ENCODE measurements at places on chromosomes 16 and 17. TPM values are rescaled to one million over a fixed set of nuclear protein-coding genes. Genes with fewer than 3 reads are reported as not detected.

Gene SARM1
- 10.8 TPM for polyA plus RNA-seq

Gene ELMO3
- polyA plus RNA-seq: 0.67 TPM

Gene TBC1D3D
- polyA plus RNA-seq: not detected

Gene ABCC12
- polyA plus RNA-seq: not detected

Gene MYLK3
- polyA plus RNA-seq: 0.43 TPM

Gene ZSWIM7
- 26.6 TPM for polyA plus RNA-seq

Gene CLEC18A
- polyA plus RNA-seq: 0.04 TPM

Gene CCL1
- polyA plus RNA-seq: 0.40 TPM

Gene TP53TG3B
- polyA plus RNA-seq: not detected

Gene BRICD5
- polyA plus RNA-seq: 1.1 TPM

Gene KCTD5
- polyA plus RNA-seq: 43.4 TPM

Gene DDX19B
- 59.4 TPM for polyA plus RNA-seq

Gene RAP1GAP2
- 0.24 TPM for polyA plus RNA-seq

Gene ARL16
- polyA plus RNA-seq: 39.1 TPM

Gene IL21R
- 115 TPM for polyA plus RNA-seq

Gene SOX15
- 0.10 TPM for polyA plus RNA-seq

Gene RBFOX1
- not detected for polyA plus RNA-seq

Gene KCNG4
- not detected for polyA plus RNA-seq

Gene C17orf50
- polyA plus RNA-seq: not detected

Gene KRTAP9-8
- polyA plus RNA-seq: not detected

Gene RCVRN
- not detected for polyA plus RNA-seq

Gene CDIP1
- polyA plus RNA-seq: 32.4 TPM

Gene PDILT
- polyA plus RNA-seq: not detected

Gene HEATR3
- 12.8 TPM for polyA plus RNA-seq

Gene CD300LG
- not detected for polyA plus RNA-seq

Gene C17orf100
- 4.1 TPM for polyA plus RNA-seq

Gene SLC4A1
- polyA plus RNA-seq: not detected

Gene ACSM5
- not detected for polyA plus RNA-seq

Gene ALOX15
- 0.23 TPM for polyA plus RNA-seq
